Stimulated activated CD8-positive, alpha-beta memory T cell treated with anti-CD3 and anti-CD28 coated beads, Interleukin-4, amount 100 ng/mL, for 24 hours (primary cell): ENCODE measurements at places on chromosomes 16 and 17.

DNA sequence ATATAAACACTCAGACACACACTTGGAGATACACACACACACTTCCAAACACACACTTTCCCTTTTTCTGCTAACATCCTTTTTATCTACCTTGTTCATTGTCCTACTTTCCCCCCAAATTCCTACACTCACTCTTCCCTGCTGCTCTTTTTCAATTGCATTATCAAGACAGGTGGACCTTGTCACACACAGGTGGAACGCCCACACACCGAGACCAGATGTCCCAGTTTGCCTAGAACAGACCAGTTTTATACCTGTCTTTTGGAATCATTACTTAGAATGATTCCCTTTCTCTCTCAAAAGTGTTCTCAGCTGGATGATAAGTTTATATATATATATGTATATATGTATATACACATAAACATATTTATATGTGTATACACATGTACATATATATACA, 50.7 kb upstream of the ARHGAP44 start:
- no peak for DNase-seq

- DNase-seq = no peak
Observed at GRCh38 chr17:73364155-73364522, 52.3 kb upstream of the CDC42EP4 start.

GRCh38 chr17:9050801-9051401, 29.6 kb downstream of the NTN1 start:
- DNase-seq = no peak

- DNase-seq = no peak
Observed at GRCh38 chr16:27452569-27453493, 50.9 kb downstream of the IL21R start.

DNA sequence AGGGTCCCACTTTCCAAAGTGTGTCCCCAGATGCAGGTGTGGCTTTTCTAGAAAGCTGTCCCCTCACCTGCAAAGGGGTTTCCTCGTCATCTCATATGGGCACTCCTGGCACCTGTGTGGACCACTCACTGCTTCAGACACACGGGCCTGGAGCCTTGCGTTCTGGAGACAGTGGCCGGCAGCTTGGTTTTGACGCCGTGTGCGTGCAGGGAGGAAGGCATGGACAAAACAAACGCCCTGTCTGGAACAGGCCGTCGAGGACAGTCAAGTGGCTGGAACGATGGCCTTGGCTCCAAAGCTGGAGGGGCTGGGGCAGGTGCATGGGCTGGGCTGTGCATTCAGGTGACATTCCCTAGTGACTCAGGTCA, 13.0 kb upstream of the C16orf95 start:
- DNase-seq = no peak

GRCh38 chr16:1936945-1937479, 6.0 kb downstream of the MSRB1 start:
- no peak for DNase-seq

- no peak for DNase-seq
Observed at GRCh38 chr17:15945527-15946191, 729 bp downstream of the ADORA2B start.

DNA sequence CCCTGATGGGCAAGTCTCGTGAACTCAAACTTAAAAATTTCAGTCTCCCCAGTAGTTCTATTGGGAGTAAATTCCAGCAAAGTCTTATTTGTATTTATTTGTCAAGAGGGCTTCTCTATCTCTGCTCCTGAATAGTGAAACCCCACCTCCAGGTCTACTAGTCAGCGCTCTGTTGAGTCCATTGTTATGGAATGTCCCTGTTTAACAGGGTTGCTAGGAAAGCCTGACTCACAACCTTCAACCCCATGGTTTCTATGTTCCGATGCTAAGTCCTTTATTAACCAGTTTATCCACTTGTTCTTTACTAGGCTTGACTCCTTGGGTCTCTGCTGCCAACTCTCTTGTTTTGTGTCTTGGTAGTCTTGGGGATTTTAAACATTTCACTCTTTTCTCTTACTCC, 250.7 kb upstream of the MYOCD start:
- no peak for DNase-seq

GRCh38 chr17:1413281-1413791, 13.3 kb upstream of the YWHAE start:
- DNase-seq = no peak

- no peak for DNase-seq
Observed at GRCh38 chr17:28878981-28879380, 18.6 kb downstream of the FLOT2 start.

DNA sequence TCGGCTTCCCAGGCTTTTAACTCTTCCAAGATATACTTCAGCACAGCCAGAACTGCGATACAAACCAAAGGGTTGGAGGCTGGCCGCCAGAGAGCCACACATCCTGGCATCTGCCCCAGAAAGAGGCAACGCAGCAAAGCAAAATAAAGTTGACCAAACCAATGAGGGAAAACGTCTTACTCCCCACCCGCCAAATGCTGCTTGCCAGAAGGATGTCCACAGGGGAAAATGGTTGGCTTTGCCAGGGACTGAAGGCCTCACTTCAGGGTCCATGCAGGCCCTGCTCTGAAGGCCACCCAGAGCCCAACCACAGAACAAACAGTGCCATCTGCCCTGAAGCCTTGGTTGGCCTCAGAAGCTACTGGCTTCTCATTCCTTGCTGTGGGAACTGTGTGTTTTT, 15.0 kb downstream of the CACNG1 start:
- DNase-seq = no peak

GRCh38 chr17:81148986-81149533, 16.2 kb upstream of the PVALEF start:
- no peak for DNase-seq

DNA sequence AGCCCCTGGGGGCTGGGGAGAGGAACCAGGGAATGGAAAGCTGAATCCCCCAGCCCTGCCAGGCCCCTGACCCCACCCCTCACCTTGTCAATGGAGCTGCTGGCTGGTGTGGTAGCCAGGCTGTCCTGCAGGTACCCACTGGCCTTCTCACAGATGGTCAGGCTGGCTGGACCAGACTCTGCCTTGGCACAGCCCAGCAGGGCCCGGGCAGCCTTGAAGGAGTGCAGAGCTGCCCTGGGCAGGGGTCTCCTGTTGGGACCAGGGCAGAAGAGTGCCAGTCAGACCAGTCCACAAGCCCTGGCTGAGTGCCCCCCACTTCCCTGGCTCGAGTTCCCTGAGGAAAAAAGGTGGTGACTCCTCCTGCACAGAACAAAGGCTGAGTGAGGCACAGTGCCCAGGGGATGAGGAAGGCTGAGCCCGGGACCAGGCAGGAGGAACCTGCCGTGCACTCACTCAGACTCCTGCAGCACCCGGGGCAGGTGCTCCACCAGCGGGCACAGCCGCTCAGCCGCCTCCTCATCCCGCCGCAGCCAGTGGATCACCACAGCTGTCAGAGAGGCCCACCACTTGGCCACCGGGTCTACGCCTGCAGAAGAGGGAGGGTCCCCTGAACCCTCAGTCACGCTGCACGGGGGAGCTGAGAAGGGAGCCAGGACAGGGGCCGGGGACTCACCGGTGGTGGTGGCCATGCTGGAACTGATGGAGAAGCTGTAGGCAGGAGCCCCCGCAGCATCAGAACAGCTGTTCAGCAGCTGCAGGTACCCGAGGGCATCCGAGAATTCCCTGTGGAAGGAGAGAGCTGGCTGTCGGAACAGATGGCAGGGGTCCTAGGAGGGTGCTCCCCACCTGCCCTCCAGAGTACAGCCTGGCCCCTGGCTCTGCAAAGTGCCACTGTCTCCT, 22.4 kb downstream of the SREBF1 start:
- DNase-seq = no peak

GRCh38 chr17:6857336-6857735, 25.8 kb upstream of the TEKT1 start:
- no peak for DNase-seq

- DNase-seq = peak; percentile 28
Observed at GRCh38 chr17:18246880-18247612, 11.5 kb downstream of the FLII start.

DNA sequence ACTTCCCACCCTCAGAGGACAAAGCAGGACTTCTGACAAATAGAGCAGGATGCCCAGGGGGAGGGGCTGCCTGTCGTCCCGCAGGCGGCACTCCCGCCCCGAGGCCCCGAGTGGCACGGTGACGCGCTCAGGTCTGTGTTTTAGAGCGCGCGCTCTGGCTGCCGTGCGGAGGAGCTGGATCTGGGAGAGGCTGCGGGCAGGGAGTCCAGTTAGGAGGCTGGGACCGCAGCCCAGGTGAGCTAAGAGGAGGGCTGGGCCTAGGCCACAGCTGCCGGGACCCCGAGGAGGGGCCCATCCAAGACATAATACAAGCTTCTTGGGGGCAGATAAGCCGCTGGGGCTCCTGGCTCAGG, 6.4 kb downstream of the DOC2A start:
- DNase-seq = no peak

- DNase-seq = no peak
Observed at GRCh38 chr17:72422505-72423285, 301.9 kb downstream of the SOX9 start.

DNA sequence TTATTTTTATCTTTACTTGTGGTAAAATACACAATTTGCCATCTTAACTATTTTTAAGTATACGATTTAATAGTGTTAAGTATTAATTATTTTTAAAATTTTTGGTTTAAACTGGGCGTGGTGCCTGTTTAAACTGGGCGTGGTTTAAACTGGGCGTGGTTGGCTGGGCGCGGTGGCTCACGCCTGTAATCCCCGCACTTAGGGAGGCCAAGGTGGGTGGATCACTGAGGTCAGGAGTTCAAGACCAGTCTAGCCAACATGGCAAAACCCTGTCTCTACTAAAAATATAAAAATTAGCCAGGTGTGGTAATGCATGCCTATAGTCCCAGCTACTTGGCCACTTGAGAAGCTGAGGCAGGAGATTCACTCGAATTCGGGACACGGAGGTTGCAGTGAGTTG, 4.0 kb upstream of the CCDC43 start:
- no peak for DNase-seq

GRCh38 chr17:17987901-17988300, 15.2 kb downstream of the DRC3 start:
- no peak for DNase-seq

GRCh38 chr17:13582776-13583547, 18.8 kb downstream of the HS3ST3A1 start:
- no peak for DNase-seq

DNA sequence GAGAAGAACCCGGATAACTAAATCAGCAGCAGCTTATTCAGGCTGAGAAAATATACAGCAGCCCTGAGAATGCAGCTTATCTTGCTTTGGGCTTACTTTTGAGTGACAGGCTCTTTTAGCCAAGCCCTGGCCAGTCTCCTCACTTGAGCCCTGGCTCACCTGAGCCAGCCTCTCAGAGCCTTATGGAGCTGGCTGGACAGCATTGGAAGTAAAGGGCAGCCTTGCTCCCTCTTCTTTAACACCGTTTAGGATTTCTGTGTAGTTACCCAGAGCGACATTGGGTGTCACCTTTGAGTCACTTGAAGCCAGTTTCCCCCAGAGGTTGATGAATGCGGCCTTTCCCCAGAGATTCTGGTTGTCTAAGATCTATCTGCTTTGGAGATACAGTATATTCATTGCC, 7.7 kb upstream of the NPIPB2 start:
- no peak for DNase-seq

DNA sequence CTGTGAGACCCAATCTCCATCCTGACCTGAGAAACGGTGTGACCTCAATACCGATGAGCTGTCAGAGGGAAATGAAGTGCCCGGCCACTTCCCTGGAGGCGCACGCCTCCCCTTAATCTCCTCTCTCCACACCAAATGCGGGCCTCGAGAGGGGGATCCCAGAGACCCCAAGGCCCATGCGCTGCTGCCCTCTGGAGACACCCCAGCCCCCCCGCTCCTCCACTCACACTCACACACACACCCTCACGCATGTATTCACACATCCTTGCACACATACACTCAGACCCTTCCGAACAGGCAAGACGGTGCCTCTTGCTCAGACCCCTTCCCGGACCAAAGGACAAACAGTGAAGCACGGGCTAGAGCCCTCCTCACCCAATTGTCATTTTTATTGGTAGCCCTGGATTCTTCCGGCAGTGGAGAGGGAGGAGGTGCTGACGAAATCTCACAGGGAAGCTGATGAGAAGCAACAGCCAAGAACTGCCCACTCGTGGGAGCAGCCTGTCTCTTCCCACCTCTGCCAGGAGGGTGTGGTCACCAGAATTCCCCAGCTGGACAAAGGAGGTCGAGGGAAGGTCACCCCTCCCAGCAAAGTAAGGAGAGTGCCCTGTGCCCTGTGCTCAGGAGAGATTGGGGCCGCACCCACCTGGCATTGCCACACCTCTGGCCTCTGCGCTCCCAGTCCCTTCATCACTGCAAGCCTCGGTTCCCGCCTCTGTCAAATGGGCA, 136.0 kb upstream of the TNRC6C start:
- DNase-seq = no peak

DNA sequence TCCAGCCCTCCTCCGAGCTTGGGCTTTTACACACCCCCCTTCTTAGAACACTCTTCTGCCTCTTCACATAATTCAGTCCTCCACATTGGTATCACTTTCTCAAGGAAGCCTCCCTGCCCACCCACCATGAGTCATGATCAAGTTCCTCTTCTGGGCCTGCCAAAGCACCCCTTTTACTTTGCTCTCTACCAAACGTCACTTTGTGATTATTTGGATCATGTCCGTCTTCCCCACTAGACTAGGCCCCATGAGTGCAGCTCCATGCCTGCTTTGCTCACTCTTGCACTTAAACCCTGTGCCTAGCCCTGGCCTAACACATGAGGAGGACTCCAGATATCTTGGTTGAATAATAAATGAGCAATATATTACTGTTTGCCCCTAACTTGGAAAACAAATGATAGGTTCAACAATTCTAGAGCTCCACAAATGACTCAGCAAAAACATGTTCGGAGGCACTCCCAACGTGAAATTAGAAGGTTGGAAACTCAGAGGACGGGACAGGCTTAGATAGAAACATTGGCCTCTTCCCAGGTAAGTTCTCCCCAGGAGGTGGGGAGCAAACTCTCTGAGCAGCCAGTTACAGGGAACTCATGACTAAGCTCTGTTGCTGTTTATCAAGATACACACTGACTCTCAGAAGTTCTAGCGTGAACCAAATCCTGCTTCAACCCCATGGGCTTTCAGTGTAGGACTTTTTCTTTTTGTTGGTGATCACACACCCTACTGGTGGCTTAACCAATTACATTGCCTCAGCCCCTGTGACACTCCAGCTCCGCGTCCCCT, 28.3 kb downstream of the G6PC1 start:
- DNase-seq = peak; percentile 15

DNA sequence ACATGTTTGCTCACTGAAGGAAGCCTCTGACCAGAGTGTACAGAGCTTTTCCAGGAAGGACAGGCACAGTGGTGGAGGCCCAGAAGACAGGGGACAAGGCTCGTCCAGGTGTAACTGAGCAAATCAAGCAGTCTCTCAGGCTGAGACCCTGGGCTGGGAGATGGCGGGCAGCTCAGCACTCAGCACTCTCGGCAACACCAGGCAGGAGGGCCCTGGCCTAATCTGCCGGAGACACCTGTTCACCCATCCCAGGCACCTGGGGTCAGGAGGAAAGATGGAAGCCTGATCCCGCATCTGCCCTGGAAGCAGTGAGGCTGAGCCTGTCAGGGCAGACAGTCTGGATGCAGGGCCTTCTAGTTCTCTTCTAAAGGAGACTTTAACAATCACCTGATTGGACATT, 4.8 kb downstream of the RASL10B start:
- no peak for DNase-seq
